ENCODE measurements at places on chromosomes 7 and 10.

GRCh38 chr10:73414230-73414945 lies 530 bp upstream of the ANXA7 start:
- DNase-seq: no peak

GRCh38 chr10:102269017-102269416 lies 23.7 kb downstream of the GBF1 start:
- no peak for DNase-seq

DNA sequence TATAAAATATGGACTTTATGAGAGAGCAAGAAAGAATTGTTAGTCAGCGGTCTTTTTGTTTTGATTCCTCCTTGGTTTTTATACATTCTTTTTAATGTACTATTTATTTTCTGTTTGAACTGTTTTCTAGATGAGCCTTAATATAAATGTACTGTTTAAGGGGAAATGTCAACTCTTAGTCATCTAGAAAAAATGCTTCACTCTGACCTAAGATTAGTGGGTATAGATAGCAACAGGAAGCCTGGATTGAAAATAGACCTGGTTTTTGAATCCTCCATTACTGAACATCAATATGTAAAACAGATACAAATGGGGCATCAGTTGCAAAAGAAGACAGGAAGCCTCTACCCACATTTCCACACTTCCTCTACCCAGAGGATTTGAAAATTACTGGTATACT lies 87.8 kb downstream of the CHRM2 start:
- no peak for DNase-seq

DNA sequence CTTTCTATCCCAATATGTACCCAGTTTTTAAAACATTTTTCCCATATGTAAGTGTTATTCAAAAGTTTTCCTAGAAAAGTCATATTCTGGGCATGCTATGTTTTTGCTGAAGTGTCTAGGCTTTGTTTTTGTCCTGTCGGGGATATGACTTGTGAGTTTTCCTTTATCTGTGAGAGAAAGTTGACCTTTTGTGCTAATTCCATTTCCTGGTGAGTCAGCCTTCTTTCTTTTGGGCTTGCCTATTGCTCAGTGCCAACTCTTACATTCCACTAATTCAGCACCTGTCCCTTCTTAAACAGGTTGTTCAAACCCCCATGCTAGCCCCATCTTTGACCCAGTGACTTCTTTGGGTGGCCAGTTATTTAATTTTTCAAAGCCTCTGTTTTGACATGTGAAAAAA lies 146.2 kb downstream of the AHR start:
- no peak for DNase-seq

DNA sequence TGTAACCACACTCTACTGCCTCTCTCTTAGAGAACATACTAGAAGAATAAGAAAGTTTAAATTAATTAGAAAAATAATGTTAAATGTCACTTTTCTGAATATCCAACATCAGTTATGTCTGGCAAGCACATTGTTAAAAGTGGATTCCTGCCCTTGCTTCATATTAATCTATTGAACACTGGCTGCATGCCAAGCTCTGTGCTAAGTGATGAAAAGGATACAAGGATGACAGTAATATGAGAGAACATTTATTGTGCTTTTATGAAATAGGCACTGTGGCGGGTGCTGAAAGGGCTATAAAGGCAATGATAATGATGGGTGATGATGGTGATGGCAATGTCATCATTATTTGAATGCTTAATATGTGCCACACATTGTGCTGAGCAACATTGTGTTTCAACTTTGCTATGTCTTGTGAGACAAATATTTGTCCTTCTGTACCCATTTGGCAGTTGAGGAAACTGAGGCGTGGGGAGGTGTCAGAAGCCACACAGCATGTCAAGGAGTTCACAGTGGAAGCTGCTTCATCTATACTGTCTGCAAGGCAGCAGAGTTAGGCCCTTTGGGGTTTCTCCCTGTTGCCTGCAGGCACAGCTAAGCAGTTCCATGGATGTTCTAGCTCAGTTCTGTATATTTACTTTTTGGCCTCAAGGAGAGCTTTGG lies 64.2 kb upstream of the RAPGEF5 start:
- DNase-seq: no peak

- no peak for DNase-seq
These were observed 167.4 kb upstream of the SH2B2 start for GRCh38 chr7:102119213-102119651.

DNA sequence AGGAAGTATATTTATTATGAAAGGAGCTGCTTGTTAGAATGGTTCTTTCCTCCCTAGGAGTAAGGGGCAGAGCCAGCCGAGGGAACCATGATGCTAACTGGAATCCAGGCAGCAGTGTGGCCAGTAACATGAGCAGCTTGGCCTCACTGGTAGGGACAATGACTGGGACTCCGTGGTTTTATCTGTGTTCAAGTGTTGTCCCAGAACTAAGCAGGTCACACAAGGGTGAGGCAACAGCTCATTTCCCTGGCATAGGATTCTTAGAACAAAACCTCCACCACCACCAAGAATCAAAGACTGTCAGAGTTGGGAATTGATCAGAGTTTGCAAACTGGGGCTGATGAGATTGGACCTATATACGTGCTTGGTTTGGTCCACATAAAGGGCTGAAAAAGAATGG lies 138.9 kb upstream of the COBL start:
- no peak for DNase-seq

DNA sequence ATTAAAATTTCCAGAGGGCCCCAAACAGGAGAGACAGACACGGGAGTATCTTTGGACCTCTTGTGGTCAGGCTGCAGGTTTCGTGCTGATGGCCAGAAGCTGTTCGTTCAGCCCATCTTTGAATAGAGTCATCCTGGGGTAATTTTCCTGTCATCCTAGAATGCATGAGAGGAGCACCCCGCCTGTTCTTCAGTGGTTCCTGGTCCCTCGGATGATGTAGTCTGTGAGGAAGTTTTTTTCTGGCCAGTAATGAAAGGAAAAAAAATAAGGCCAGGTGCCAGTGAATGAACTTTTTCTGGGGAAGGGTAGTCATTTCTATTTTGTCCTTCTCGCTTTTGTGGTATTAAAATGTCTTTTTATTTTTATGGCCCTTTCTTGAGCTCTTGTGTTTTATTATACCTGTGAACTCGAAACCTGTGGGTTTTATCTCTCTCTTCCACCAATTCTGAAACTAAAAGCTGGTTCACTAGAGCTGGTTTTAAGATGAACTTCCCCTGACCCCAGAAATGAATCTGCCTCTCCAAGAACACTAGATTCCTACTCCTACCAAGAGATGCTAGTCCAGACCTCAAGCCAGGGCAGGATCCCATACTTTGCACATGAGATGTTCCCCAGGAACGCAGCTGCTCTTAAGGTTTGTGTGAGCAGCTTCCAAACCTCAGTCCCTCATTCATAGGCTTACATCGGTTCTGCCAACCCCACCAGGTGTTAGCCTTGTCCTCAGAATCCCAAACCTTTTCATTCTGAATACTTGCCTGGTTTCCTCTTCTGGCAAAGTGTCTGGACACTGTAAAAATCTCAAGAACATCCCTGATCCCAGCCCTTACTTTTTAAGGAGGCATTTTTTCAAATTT lies 15.4 kb upstream of the MEST start:
- no peak for DNase-seq

DNA sequence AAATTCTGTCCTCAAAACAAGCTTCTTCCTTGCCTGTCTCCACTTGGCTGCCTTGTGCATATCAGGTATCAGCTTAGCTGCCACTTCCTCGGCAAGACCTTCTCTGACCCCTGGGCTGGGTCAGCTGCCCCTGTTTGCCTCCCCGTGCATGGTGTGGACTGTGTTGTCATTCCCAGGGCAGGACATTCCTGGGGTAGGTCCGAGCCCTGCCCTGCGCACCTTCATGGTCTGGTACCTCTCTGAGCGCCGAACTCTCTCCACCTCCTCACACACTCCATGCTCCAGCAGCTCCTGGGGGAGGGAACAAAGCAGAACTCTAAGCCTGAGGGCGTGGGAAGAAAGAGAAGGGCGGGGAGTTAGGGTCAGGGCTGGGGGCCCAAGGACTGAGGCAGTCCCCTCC lies 3.8 kb downstream of the POLM start:
- no peak for DNase-seq

- DNase-seq: no peak
These were observed 14.3 kb downstream of the PTPRN2 start for GRCh38 chr7:158573310-158573709.

DNA sequence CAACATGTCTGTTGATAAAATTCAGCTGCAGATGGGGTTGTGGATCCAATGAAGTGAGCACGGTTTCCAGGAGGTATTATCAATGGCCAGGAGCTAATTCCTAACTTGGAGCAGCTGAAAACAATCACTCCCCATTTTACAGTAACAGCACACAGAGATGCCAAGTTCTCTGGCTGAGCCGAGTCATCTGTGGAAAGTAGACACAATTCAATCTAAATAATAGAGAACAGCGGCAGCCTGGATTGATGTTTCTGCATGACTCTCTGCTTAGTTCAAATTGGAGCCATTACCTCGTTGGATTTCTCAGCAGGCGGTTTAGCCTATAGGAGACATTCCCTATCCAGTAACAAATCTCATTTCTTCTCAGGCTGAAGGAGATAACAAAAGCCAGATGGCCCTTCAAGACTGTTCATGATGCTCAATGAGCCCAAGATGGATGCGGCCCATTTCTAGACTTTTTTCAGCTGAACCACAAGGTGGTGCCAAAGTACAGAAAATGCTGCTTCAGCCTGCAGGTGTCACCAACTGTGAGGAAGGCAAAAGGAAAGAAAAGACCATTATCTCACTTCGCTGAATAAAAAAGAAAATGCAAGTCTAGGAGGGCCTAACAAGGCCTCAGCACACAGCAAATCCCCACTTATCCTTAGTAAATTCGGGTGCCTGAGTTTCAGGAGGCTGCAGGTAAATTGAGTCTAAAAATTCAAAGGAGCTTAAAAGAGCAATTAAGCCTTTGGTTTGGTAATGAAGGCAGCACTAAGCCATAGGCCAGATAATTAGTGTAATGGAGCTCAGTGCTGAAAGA lies 83.7 kb downstream of the SLC16A9 start:
- DNase-seq: peak; percentile 34

GRCh38 chr7:29859524-29860185 lies 53.3 kb downstream of the WIPF3 start:
- no peak for DNase-seq

GRCh38 chr7:41787651-41788350 lies 84.9 kb upstream of the INHBA start:
- DNase-seq: no peak

- DNase-seq: no peak
These were observed 604.4 kb upstream of the LRRN3 start for GRCh38 chr7:110486549-110486948.

DNA sequence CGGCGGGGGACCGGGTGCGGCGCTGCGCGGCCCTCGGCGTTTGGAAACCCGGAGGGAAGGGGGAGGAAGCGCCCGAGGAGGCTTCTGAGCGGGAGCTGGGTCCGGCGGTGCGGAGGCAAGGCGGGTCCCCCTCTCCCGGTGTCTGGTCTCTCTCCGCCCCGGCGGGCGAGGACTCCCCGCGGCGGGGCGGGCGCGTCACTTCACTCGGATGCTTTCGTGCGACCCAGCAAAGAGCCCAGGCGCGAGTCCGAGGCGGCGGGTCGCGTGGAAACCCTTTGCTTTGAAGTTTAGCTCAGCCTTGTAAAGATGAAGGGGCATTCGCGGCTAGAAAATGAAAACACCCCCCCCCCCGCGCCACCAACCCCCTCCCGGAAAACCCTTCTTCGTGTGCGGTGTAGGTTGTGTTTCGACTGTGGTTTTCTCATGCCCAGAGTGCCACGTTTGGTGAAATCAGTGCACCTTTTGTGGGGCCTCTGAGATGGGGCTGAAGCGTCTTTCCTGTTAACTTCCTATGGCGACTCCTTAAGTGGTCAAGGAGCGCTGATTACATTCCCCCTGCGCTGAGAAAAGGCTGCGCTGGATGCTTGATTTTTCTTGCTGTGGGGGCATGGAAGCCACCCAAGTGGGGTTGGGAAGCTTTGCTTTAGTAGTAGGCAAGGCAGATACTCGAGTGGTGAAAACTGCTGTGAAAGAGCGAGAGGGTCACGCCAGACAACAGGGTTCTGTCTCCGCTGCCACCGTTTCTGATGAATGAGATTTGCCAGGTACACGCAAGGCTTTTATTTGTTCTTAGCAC lies 876 bp downstream of the GNAI1 start:
- no peak for DNase-seq

DNA sequence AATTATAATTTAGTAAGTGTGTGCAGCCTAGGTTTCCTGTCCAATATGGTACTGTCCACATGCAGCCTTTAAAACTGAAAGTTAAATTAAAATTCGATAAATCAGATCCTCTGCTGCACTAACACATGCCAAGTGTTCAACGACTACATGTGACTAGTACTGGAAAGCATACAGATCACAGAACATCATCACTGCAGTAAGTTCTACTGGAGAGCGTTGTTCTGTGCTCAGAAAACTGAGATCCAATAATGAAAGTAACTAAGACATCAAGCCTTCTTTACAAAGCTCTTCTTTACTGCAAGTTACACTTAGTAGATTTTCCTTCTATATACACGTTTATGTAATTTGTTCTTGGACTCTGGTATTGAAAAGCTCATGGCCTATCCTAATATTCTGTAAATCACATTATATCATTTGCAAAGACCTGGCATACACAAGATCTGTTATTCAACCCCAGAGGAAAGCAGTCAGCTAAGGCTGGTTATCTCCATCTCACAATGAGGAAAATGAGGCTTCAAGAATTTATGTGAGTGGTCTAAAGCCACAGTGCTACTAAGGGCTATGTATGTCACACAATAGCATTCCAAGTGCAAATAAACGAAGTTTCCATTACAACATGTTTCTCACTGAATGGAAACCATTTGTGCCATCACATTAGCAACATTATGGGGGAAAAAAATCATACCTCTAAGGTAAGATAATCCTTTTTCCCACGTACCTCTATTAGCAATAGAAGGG lies 77.6 kb downstream of the VPS41 start:
- DNase-seq: no peak

DNA sequence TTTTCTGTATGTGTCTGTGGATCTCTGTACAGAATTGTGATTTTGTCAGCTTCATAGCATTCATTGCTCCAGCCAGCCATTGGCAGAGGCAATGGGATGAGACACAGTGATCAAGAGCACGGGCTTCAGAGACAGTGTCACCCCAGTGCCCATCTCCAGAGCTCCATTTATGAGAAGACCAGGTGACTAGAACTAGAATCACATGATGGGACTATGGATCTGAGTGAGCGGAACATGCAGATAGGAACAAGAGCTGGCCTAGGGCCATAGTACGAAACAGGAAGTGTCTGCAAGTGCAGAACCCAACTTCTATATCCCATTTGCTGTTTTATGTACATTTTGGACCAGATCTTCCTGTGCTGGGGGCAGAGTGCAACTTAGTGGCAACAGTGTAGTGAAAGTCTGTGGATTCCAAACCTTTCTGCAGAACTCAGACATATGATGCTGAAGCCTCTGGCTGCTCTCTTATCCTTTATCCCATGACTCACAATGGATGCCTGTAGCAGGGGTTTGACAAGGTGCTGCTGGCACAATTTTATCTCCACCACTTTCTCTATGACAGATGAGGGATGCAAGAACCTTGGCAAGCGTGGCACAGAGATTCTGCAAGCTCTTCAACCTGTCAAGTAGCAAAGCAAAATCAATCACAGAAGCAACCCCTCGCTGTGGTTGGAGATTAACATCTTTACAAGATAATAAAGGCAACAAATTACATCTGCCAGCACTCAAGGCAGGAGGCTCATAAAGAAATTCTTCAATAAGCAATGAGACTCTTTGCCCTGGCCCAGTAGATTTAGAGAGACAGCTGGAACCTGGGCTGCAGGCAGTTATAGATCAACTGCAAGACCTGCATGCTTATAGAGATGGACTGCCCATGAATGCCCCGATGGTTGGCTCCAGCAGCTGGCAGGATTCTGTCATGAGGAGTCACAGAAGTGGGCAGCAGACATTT lies 681.3 kb downstream of the TNS3 start:
- DNase-seq: no peak
